Stimulated activated CD4-positive, alpha-beta T cell treated with anti-CD3 and anti-CD28 coated beads, Interleukin-12 subunit alpha, Interleukin-12 subunit beta, amount 100 ng/mL, for 24 hours (primary cell): ENCODE measurements at places on chromosomes 7 and 10.

DNA sequence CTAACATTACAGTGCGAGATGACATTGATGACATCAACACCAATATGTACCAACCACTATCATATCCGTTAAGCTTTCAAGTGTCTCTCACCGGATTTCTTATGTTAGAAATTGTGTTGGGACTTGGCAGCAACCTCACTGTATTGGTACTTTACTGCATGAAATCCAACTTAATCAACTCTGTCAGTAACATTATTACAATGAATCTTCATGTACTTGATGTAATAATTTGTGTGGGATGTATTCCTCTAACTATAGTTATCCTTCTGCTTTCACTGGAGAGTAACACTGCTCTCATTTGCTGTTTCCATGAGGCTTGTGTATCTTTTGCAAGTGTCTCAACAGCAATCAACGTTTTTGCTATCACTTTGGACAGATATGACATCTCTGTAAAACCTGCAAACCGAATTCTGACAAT, 4.3 kb downstream of the GPR22 start:
- DNase-seq: no peak

- DNase-seq: no peak
Observed at GRCh38 chr7:37738321-37738720, 54.8 kb downstream of the GPR141 start.

- DNase-seq: no peak
Observed at GRCh38 chr10:5416981-5417380, 4.6 kb downstream of the NET1 start.

- DNase-seq: no peak
Observed at GRCh38 chr7:94393246-94394108, 1.2 kb upstream of the COL1A2 start.

GRCh38 chr7:38306171-38306570, 32.7 kb upstream of the TARP start:
- DNase-seq: no peak

- DNase-seq: no peak
Observed at GRCh38 chr7:94145602-94146001, 141.4 kb upstream of the BET1 start.

- DNase-seq: no peak
Observed at GRCh38 chr10:34492081-34492480, 323.0 kb downstream of the PARD3 start.

- peak; percentile 67 for DNase-seq
Observed at GRCh38 chr10:71608819-71609768, 110.5 kb downstream of the C10orf105 start.

GRCh38 chr10:89591111-89591795, 53.8 kb downstream of the PANK1 start:
- no peak for DNase-seq

DNA sequence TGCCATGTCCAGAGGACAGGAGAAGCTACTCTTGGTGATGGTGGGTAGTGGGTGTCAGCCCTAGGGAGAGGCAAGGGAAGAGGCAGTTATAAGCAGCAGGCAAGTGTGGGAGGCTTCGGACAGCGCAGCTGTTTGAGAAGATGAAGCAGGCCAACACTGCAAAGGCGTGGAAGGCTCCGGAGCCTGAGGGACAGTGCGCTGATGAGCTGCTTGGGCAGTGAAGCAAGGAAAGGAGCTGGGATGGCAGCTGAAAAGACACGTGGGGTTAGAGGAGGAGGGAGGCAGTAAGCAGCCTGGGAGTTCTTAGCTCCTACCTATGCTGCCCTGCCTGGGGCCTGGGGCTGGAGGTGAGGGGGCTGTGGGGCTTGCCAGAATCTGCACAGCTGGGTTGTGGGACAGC, 50.1 kb upstream of the CRTAC1 start:
- no peak for DNase-seq

- DNase-seq: no peak
Observed at GRCh38 chr10:1015688-1016087, 10.0 kb downstream of the IDI2 start.

- no peak for DNase-seq
Observed at GRCh38 chr10:132138596-132138995, 48.2 kb upstream of the DPYSL4 start.

GRCh38 chr7:87067788-87068187, 8.3 kb upstream of the ELAPOR2 start:
- no peak for DNase-seq

DNA sequence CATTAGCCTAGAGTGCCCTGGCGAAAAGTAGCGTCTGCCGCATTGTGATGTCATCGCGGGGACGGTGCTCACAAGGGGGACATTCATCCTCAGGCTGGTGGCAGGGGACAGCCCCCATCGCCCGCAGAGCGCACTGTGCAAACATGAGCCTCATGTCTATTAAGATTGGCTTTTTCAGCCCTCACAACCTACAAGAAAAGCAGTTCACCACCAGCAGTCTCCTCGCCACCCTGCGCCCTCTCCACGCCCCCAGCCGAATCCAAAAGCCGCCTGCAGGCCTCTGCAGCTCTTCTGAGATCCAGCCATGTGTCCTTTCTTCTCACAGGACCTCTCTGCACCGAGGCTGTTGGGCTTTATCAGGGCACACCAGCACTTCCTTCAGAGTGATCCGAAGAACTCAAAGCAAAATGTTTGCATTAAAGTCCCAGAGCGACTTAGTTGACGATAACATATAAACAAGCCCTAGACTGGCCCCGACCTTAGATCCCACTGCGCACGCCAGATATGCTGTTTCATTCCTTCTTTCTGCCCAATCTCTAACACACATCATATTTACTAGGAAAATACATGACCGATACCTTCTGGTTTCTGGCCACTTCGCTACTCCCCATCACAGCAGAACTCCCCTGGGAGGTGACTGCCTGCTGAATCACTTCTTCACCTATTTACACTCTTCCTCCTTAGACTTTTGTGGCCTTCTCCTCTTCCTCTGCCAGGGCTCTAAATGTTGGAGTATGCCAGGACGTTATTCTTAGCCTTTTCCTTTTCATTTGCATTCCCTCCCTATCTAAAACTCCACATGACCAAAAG, 206.0 kb upstream of the SH2B2 start:
- no peak for DNase-seq

GRCh38 chr7:134388336-134389019, 70.4 kb downstream of the AKR1B1 start:
- DNase-seq: no peak

DNA sequence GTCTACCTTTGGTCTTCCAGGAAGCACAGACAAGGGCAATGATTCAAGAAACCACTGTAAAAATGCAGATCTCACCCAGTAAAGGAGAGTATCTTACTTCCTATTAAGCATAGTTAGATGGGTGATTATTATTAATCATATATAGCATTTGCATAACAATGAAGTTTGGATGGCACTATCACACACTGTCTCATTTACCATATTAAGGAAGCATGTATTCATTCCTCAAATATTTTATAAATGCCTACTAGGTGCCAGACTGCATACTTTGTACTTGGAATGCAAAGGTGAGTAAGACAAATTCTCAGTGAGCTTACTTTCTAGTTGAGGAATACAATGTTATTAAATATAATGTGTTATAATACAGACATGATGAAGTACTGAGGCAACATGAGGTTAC, 53.9 kb upstream of the SKAP2 start:
- DNase-seq: no peak

- peak; percentile 47 for DNase-seq
Observed at GRCh38 chr10:12782537-12782936, 219.0 kb downstream of the CCDC3 start.

GRCh38 chr7:140222814-140223213, 46.0 kb upstream of the KDM7A start:
- DNase-seq: no peak
